CD4-positive, alpha-beta T cell treated with Interleukin-21 for 1 hour (primary cell): ENCODE measurements at places on chromosomes 6 and 20.

DNA sequence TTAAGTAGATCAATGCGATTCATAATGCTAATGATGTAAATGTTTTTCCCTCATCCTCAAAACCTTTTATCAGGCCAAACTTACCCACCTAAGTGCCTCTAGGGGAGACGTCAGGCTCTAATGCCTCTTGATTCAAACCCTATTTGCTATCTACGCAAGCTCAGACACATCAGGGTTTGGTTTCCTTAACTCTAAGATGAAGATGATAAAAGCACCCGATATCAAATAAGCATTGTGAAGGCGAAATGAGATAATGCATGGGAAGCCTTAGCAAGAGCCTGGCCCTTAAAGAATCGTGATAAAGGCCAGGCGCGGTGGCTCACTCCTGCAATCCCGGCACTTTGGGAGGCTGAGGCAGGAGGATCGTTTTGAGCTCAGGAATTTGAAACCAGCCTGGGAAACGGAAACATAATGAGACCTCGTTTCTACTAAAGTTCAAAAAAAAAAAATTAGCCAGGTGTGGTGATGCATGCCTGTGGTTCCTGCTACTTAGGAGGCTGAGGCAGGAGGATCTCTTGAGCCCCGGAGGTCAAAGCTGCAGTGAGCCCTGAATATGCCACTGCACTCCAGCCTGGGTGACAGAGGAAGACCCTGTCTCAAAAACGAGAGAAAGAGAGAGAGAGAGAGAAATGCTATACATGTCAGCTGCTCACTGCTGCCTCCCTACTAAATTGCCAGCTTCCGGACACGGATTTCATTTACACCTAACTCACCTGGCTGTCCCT, 13.5 kb downstream of the CNKSR3 start:
- no peak for DNase-seq

GRCh38 chr6:1856381-1856780, 246.7 kb downstream of the FOXC1 start:
- DNase-seq: no peak

DNA sequence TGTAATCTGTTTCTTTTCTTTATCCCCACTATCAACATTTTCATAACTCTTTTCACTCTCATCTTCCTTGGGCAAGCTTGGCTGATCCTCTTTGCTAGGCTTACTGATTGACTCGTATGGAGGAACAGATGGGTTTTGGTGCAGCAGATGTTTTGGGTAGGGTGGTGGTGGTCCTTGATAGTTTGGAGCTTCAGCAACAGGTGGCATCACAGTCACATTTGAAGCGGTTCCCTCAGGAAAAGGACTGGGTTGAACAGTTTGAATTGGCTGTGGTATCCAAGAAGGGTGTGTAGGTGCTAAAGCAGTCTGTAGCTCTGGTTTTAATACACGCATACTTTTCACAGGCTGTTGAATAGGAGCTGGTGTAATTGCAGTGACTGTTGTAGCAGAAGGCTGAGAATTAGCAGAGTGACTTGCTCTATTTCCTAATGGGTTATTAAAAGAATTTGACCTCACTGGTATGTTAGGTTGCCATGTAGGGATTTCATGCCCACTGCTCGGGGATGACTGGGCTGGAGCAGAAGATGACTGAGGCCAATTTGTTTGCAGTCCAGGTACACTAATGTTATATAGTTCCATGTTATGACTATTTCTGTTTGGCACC, 34.5 kb downstream of the LATS1 start:
- DNase-seq: no peak

GRCh38 chr20:36745234-36745926, 510 bp downstream of the NDRG3 start:
- no peak for DNase-seq

DNA sequence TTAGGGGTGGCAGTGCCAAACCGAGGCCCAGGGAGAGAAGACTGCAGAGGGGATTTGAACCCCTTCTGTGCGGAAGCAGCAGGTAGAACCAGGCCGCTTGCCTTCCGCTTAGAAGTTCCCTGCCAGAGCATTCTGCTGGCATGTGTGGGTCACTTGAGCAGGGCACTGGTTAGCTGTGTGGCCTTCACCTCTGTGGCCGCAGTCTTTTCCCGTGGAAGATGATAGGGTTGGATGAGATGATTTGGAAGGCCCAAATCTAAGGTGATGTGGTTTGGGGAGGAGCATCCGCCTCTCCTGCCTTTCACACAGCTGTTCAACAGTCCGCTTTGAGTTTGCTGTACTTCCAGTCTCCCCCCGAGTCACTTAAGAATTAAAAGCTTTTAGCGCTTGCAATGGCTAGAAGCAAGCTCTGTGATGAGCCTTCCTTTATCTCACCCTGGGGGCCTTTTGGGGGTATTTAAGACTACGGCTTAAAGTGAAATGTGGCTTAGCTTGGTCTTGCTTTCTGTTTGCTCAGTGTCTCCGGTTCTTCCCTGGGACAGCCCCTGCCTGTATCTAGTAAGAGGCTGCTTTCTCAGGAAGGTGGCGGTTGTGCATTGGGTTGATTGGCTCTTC, 743 bp downstream of the CMTR1 start:
- DNase-seq: peak; percentile 47

DNA sequence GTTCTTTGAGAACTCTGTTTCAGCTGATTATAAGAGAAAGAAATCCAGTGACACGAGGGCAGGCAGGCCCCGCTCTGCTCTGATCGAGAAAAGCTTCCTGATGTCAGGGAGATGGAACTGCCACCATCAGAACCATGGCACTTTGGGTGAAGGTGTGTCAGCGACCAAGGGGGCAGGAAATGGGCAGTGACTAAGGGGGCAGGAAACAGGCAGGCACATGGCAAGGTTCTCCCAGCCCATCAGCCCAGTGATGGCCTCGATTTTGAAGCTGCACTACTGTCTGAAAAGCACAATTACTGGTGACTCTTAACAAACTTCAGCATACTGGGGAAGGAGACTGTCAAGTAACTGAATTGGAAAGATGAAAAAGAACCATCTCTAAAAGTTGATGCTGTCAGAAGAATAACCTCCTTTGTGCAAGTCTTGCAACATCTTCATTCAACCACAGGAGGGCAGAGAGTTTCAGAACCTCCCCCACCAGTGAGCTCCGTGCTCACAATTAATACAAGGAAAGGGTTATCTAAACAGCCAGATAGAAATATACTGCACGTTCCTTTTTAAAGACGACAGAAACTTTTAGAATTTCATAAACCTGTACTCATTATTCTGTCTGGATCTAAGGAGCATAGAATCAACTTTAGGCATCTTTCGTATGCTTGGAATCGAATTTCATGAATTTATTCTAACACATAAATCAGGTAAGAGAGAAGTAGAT, 39.1 kb downstream of the TMX4 start:
- DNase-seq: peak; percentile 35
